ENCODE measurements at places on chromosomes 12 and 14.

GRCh38 chr12:15705606-15706005, 83.6 kb downstream of the EPS8 start:
- no peak for DNase-seq

DNA sequence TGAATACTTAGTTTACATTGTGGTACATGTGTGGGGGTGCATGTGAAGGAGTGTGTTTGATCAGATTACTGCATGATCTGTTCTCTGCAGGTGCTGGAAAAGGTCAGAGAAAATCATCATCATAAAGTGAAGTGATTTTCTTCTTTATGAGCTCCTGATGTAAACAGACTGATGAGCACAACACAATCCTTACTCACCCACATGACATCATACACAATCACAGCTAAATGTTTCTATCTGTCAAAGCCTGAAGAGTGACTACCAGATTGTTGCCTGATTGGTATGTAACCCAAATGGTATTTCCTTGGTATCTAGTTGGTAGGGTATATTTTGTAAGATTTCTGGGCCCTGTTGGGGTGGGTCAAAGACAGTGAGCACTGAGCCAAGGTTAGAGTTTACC, 270.8 kb downstream of the FOXG1 start:
- DNase-seq = no peak

DNA sequence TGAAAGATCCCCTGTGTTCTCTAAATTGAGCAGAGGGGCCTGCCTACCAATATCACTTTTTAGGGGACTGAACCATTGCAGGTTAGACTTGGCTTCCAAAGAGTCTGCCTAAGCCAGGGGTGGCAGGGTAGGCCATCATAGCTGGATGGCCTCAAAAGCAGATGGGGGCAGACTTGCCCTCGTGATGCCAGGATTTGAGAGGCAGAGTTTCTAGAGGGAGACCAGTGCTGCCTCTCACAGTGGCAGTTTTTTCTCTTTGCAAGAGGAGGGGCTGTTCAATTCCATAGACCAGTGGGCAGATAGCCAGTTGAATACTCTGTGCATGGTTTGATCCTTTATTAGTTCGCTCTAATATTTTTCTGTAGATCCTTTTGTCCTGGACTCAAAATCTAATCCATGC, 23.8 kb upstream of the SMCO2 start:
- no peak for DNase-seq

GRCh38 chr14:93078870-93079269, 36.9 kb downstream of the ITPK1 start:
- DNase-seq = peak; percentile 57

DNA sequence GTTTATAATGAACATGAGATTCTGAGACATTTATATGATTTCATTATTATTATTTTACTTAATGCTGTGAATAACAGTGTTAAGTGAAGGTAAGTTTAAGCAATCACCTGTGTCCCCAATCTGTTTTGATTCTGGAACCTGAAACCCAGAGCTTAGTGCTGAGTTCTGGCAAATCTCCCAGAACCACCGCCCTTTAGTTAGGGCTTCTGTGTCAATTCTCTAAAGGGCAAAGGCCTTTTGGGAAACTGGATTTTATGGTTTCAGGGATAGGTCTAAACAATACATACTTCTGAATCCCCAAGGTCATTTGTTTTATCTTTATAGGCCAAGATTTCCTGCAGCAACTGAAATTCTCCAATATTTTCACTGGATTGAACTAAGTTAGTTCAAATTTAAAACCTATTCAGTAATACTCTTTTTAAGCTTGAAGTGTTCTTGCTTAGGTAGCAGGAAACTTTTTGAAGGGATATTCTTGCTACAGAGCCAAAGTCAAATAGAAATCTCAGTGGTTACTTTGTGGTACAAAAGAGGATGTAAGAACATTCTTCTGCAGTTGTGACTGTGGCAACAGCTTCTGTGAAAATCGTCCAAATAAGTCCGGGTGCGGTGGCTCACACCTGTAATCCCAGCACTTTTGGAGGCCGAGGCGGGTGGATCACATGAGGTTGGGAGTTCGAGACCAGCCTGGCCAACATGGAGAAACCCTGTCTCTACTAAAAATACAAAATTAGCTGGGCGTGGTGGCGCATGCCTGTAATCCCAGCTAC, 10.0 kb upstream of the PKP2 start:
- DNase-seq = no peak

GRCh38 chr12:31260840-31261239, 65.1 kb downstream of the SINHCAF start:
- DNase-seq = no peak

GRCh38 chr12:53746592-53747092, 5.1 kb downstream of the CISTR start:
- peak; percentile 83 for DNase-seq

- no peak for DNase-seq
Measured at GRCh38 chr14:105147671-105148603, 20.6 kb downstream of the JAG2 start.

- no peak for DNase-seq
Measured at GRCh38 chr12:105474672-105475071, 144.2 kb downstream of the C12orf75 start.

- no peak for DNase-seq
Measured at GRCh38 chr14:90518069-90518940, 121.5 kb downstream of the CALM1 start.

- DNase-seq = no peak
Measured at GRCh38 chr12:27032679-27033078, 10.3 kb downstream of the MED21 start.

Data from AG09319 (cell line).